ENCODE measurements at places on chromosomes 13 and 19. TPM values are rescaled to one million over a fixed set of nuclear protein-coding genes. Genes with fewer than 3 reads are reported as not detected.

DNA sequence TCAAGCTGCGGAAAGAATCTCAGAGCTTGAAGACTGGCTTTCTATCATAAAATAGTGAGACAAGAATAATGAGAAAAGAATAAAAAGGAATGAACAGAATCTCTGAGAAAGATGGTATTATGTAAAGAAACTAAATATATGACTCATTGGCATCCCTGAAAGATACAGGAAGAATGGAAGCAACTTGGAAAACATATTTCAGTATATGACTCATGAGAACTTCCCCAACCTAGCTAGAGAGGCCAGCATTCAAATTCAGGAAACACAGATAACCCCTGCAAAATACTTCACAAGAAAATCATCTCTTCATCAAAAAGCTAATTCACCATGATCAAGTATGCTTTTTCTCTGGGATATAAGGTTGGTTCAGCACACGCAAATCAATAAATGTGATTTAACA is 2318.0 kb downstream of the PCDH9 start:
- no peaks in the 10 kb centered on the region for H3K4me1 ChIP-seq
- H3K27ac ChIP-seq: no peak overlapping the region

- H3K4me1 ChIP-seq: no peaks in the 10 kb centered on the region
- peaks cover 8% of the 10 kb centered on the region for H3K27me3 ChIP-seq
These were observed 28.9 kb downstream of the FRY start for GRCh38 chr13:32060401-32060878.

DNA sequence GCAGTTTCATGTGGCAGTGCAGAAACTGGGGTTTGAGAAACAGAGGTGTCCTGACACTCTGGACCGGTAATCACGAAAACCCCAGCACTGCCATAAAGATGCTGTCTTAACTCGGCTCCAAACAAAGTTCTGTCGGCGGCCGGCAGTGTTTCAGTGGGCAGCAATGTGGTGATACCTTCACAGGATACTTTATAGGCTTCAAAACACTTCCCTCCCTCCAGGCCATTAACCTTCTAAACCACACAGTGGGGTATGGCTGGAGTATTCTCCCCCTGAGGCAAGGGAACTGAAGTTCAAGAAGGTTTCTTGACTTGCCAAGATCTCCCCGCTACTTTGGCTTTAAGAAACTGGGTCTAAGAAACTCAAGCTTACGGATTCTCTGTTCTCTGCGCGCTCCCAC is 1.1 kb downstream of the RUBCNL start:
- no peak overlapping the region for H3K27ac ChIP-seq
- no peaks in the 10 kb centered on the region for H3K36me3 ChIP-seq
- peaks cover 58% of the 10 kb centered on the region for H3K27me3 ChIP-seq

- H3K4me3 ChIP-seq: no peak overlapping the region
- no peaks in the 10 kb centered on the region for H3K36me3 ChIP-seq
- DNase-seq: no peak
- H3K27ac ChIP-seq: no peak overlapping the region
- peaks cover 13% of the 10 kb centered on the region for H3K27me3 ChIP-seq
These were observed 18.5 kb upstream of the FAM216B start for GRCh38 chr13:42762917-42763316.

Gene HSPH1
- total RNA-seq: 202 TPM

Measured in activated CD8-positive, alpha-beta memory T cell treated with anti-CD3 and anti-CD28 coated beads, Interleukin-2, amount 10 ng/mL, durations not matched to agents 7 days and 5 days (primary cell).